ENCODE measurements at places on chromosomes 6 and 20.

DNA sequence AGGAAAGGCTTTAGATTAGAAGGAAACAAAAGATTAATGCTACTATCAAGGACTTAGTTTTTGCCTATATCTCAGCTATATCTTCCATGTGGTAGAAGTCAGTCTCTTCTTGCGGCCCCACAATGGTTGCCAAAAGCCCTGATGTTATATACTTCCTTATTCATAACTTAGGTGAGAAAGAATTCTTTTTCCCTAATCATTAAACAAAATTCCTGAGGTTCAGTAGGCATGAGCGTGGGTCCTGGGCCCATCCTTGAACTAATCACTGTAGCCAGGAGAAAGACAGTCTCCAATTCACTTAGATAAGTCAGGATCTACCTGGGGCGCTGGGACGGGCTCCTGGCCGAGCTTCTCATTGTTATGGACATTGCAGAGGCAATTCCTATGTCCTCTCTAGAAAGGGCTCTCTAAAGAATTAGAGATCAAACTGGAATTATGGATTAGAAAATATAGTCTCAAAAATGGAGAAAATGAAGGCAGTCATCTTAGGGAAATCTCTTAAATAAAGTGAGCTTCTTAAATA, 134.3 kb downstream of the KIF6 start:
- no peak for DNase-seq

DNA sequence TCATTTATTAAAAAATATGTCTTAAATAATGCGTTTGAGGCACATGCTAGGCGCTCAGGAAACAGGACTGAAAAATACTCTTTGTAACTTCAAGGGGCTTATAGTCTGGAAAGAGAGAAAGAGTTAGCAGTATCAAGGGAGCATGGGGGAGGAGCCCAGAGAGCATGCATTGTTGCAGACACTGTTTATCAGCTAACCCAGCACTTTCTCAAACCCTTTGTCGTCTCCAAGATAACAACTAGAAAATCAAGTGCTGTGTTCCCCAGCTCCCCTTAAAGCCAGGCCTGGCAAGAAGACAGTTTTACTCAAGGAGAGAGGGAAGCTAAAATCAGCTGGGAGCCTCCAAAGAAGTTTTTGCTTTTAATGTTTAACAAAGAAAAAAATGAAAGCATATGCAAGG, 98.4 kb downstream of the PERP start:
- DNase-seq, result no peak

GRCh38 chr6:150905769-150906168, 40.3 kb downstream of the MTHFD1L start:
- no peak for DNase-seq

- no peak for DNase-seq
These were observed 7.4 kb downstream of the ATF6B start for GRCh38 chr6:32120573-32121059.

- no peak for DNase-seq
These were observed 2.6 kb downstream of the EPHA7 start for GRCh38 chr6:93416571-93417420.

- no peak for DNase-seq
These were observed 613.6 kb downstream of the TFAP2A start for GRCh38 chr6:9801249-9801754.

GRCh38 chr6:170314983-170315382, 8.4 kb downstream of the FAM120B start:
- DNase-seq, result no peak

GRCh38 chr6:122894791-122895190, 101.2 kb upstream of the CLVS2 start:
- DNase-seq, result no peak

GRCh38 chr20:8535403-8536261, 403.6 kb downstream of the PLCB1 start:
- no peak for DNase-seq

DNA sequence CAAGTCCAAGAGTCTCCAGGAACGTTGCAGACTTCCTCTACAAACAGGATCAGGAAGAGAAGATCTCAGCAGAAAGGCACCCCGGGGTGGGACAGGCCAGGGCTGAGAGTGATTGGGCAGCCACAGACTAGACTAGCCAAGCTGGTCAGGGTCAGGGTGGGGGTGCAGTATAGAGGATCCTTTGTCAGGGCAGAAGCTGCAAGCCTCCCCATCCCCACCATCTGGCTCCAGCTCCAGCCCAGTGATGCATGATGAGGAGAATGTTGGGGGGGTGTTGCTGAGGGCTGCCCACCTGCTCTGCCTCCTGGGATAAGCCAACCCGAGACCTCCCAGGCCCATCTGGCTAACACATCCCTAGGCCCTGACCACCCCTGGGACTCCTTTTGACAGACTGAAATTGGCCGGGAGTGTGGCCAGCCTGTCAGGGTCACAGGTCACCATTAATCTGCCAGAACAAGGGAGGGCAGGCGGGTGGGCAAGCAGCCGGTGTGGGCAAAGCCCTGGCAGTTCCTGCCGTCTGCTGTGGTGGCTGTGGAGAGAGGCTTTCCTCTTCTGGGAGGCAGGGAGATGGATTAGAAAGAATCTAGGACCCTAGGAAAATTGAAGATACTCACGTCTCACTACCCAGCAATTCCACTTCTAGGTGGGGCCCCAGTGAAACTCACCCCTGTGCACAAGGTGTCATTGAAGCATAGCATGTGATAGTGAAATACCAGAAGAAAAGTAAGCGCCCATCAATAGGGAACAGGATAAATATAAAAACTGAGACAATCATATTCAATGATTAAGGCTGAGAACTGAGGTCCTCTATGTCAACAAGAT, 22.1 kb upstream of the SNTA1 start:
- DNase-seq, result no peak

GRCh38 chr6:30104661-30105060, 8.2 kb downstream of the TRIM31 start:
- no peak for DNase-seq

DNA sequence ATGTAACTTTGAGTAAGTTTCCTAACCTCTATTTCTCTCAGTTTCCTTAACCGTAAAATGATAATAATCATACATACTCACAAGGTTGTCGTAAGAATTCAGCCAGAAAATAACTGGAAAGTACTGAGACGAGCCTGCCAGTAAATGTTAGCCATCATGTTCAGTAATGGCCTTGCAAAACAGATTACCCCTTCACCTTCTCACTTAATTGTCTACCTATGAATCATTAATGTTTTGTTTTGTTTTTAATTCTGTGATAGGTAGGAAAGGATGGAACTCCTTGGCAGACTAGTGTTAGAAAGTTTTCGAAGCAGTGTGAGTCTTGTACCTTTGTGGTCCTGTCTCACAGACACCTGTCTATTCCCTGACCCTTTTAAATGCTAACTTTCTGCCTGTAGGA, 50.6 kb downstream of the MAPK14 start:
- no peak for DNase-seq

DNA sequence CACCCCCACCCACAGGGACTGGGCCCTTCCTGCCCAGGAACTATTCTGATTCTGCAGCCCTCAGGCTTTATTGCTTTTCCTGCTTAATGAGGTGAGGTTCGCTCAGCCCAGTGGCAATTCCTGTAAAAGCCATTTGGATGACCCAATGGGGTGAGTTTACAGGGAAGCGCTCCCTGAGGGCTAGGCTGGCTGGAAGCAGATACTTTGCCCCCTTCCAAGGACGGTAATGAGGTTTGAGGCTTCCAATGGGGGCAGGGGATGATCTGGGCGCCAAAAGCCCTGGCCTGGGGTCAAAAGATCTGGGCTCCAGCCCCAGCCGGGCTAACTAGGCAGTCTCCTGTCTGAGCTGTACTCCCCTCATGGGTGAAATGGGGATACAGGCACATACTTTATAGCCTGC, 41.8 kb downstream of the RIPOR3 start:
- DNase-seq, result no peak

DNA sequence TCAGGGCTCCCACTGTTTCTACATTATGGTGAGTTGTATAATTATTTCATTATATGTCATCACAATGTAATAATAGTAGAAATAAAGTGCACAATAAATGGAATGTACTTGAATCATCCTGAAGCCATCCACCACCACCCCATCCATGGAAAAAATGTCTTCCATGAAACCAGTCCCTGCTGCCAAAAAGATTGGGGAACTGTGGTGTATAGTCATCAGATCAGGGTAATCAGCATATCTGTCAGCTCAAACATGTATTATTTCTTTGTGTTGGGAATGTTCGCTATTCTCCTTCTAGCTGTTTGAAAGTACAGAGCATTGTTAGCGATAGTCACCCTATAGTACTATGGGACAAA, 33.8 kb upstream of the SLC22A23 start:
- no peak for DNase-seq

- no peak for DNase-seq
These were observed 31.6 kb upstream of the MANEA start for GRCh38 chr6:95545686-95546085.

GRCh38 chr20:62808211-62808865, 3.7 kb downstream of the OGFR start:
- no peak for DNase-seq

GRCh38 chr20:56817780-56818675, 188.9 kb downstream of the TFAP2C start:
- DNase-seq, result no peak

- no peak for DNase-seq
These were observed 24.1 kb upstream of the GCLC start for GRCh38 chr6:53568776-53569616.

DNA sequence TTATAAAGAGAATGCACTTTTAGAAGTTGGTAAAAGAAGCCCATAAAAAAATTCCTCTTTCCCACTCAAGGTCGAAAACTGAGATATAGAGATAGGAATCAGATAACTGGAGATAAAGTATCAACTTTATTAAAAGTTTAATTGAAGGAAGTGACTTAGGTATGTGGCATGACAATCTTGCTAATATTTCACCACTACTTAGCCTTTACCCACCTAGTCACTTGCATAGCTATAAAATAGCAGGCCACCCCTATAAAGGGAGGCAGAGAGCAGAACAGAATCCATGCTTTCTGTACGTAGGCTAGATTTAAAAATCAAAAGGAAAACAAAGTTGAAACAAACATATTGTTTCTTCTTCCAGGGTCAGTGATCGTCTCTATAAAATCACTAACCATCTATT, 13.2 kb upstream of the TBC1D32 start:
- DNase-seq, result no peak

DNA sequence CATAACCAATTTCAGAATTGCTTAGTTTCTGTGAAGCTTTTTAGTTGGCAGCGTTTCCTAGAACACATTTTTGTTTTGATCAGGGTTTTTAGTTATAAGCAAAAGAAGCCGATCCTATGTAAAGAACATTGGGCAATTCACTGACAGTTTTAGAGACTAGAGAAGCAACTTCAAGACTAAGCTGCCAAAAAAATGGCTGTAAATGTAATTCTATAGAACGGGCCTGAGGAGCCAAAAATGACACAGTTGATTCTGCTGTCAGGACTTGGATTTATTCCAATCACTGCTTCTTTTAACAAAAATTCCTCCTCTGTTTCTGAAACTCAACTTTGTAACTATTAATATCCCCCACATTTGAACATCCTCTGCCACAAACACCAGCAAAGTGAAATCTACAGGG, 236.0 kb upstream of the EYS start:
- no peak for DNase-seq

Measured in GM12864 (cell line).